ENCODE measurements at places on chromosomes 7 and 10. TPM values are rescaled to one million over a fixed set of nuclear protein-coding genes. Genes with fewer than 3 reads are reported as not detected.

GRCh38 chr7:70434376-70434775, 697.6 kb upstream of the GALNT17 start:
- no peak for DNase-seq

DNA sequence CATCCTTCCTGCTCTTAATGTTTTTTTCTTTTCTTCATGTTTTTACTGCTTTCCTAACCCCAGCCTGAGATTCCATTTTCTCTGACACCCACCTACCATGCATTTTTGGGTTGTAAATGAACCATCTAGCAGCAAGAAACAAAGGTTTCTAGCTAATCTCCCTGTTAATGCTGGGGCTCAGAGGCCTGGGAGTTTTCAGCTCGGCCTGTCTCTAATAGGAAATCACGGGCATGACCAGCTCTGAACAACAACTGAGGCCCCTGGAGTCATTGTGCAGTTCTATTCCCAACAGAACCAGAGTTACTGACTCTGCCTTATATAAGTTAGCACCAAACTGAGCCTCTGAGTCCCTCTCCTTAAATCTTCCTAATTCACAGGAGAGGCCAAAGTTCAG, 134.8 kb downstream of the CFAP58 start:
- no peak for DNase-seq

Gene WNT8B
- 0.09 TPM for polyA plus RNA-seq

- DNase-seq = no peak
These were observed 537.9 kb downstream of the PLXDC2 start for GRCh38 chr10:20354166-20354565.

Gene CALCR
- 0.34 TPM for polyA plus RNA-seq

DNA sequence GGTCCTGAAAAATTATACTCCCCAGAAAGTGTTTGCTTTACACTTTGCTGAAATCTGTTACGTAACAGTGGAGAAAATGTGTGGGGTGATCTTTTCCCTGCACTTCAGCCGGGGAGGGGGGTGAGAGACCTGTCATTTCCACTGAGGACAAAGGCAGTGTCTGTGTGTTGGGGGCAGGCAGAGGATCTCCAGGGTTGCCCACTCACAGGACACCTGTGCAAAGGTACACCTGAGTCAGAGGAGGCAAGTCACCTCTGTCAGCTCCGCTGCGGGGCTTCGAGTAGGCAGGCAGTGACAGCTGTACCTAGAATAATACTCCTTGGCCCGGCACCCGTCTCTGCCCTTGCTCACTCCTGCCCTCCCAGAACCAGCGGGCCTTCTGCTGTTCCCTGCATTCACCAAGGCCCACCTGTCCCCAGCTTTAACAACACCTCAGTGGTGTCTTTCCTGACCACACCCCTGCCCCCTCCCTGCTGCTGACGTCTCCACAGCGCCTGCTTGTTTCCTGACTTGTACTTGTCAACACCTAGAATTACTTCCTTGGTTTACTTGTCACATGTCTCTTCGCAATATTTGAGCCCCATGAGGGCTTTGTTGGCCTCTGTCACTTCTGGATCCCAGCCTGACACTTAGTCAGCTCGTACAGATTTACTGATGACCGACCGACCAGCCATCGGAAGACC, 159.2 kb downstream of the NEURL1 start:
- peak; percentile 50 for DNase-seq

DNA sequence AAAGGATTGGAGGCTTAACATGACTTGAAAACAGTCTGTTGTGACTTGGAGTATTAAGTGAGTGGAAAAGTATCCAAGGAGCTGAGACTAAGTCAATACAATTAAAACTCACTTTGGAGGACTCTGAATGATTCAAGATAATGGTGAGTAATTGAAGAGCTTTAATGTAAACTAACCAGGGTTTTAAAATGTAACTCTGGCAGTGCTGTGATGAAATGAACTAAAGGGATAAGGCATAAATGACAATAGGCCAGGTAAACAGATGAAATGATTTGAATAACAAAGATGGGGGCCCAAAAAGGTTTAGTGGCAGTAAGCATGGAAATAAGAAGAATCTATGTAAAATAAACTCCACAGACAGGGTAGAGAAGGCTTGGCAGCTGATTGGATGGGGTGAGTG, 316.5 kb upstream of the CACNA2D1 start:
- no peak for DNase-seq

Gene AIFM2
- 4.5 TPM for polyA plus RNA-seq

- no peak for DNase-seq
These were observed 84.1 kb upstream of the DLX6 start for GRCh38 chr7:96921231-96921630.

Gene CALN1
- 0.09 TPM for polyA plus RNA-seq

- DNase-seq = no peak
These were observed 18.5 kb downstream of the ITGB1 start for GRCh38 chr10:32939296-32940111.

Gene UNCX
- not detected for polyA plus RNA-seq

DNA sequence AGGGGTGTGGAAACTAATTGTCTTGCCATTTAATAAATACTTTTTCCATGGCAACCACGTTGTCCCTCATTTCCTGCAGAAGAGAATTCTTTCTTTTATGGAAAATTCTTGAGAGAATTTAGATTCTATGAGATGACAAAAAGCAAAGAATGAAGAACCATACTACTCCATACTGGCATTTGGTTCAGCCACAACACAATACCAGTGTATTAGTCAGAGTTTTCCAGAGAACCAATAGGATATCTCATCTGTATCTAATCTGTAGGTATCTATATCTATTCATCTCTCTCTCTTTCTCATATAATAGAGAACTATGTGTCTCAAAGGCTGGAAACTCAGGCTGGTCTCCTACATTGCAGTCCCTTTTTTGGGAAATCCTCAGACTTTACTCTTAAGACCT, 44.6 kb upstream of the NAMPT start:
- DNase-seq = no peak

GRCh38 chr10:100983868-100984671, 3.2 kb downstream of the MRPL43 start:
- DNase-seq = no peak

GRCh38 chr10:64508029-64508661, 986.9 kb downstream of the REEP3 start:
- DNase-seq = no peak

DNA sequence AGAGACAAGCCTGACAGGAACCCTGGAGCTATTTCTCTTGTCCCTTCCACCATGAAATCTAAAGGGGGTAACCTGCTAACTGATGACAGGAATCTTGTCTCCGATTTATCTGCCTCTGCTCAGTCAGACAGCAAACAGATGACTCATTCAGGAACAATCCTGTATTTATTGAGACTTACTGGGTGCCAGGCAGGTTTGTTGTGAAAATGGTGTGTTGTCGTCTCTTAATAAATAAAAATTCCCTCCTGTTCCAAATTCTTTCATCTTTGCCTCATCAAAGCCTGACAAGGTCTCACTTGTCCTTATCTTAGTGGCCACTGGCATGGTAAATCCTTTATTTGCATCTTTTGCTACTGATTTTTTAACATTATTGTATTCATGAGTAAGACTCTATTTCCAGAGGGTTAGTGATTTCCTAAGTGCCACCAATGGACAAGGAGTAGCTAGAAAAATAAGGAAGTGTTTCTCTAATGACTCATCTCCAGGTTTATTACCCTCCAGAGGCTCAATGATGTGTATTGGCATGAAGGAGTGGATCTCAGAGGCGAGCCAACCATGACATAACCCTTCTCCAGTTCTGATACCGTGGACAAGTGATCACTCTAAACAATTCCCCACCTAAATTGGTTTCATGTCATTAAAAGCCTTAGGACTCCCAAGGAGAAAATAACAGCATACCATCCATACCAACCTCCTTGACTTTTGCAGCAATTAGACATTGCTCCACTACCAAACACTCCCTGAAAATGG, 724.0 kb downstream of the GRID1 start:
- peak; percentile 85 for DNase-seq

DNA sequence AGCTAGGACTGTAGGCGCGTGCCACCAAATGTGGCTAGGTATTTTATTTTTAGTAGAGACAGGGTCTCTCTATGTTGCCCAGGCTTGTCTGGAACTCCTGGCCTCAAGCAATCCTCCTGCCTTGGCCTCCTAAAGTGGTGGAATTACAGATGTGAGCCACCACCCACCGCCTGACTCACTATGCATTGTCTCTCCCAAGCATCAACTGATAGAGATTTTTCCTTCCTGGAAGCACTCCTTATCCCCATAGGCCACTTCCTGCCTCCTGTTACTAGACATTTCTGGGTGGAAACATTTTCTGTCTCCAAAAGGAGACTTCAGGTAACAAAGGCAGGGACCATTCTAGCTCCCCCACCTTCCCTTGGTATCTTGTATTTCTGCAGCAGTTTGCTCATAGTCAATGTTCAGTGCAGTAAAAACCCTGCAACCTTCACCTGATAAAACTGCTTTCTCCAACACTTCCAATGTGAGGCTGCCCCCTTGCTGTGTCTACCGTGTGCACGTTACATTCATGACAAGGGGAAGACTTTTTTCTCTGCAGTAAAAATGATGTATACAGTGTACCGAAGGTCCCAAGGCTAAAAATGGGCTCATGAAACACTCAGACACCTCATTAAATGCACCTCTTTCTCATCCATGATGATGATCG, 84.9 kb downstream of the NHLRC2 start:
- no peak for DNase-seq

Gene HMX3
- polyA plus RNA-seq = 1.5 TPM

- DNase-seq = peak; percentile 63
These were observed 701 bp upstream of the GBX1 start for GRCh38 chr7:151168003-151168786.

Gene PARD3
- 25.5 TPM for polyA plus RNA-seq

- DNase-seq = no peak
These were observed 66.7 kb upstream of the FGL2 start for GRCh38 chr7:77266291-77266794.

Gene ELMO1
- polyA plus RNA-seq = 9.5 TPM

DNA sequence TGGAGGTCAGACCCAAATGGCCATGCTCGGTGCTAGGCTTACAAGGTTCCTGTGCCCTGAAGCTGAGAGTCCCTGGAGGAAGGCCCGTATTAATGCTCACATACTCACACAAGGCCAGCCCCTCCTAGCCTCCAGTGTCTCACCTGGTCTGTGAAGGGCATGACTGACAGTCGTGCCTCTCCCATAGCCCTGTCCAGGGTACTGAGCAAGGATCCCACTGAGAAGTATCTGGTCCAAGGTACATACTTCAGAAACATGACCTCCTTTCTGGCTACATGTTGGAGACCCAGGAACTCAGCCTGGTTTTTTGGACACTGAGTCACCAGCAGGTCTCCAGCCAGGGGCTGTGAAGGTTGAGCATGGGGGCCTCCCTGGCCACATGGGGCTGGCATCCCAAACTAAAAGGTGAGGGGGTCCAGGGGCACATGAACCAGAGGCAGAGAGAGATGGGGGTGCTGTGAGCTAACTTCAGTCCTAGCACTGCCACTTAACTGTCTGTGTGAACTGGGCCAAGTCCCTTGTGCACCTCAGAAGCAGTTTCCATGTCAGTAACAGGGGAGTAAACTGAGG, 17.6 kb upstream of the RASGEF1A start:
- peak; percentile 28 for DNase-seq

GRCh38 chr7:101527844-101528667, 101.0 kb downstream of the MYL10 start:
- no peak for DNase-seq

DNA sequence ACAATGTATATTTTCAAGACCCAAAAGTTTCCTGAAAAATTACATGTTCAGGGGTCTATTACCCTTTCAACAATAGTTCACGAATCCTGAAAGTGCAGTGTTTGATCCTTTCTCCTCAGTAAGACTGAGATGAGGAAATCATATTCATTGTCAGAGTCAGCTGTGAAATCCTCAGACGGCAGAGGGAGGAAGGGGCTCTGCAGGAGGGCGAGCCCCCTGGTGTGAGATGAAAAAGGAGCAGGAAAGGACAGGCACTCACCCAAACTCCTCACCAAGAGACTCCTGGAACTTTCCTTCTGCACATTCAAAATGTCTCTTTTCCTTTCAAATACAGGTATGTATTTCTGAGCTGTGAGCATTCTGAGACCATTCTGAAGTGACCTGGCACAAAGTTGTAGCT, 150.3 kb upstream of the HABP2 start:
- DNase-seq = no peak

- no peak for DNase-seq
These were observed 19.8 kb downstream of the ERCC6 start for GRCh38 chr10:49518982-49519578.

- no peak for DNase-seq
These were observed 20.3 kb downstream of the TLX1 start for GRCh38 chr10:101151395-101151794.

Gene FKBP14
- 13.7 TPM for polyA plus RNA-seq

- no peak for DNase-seq
These were observed 20.6 kb downstream of the KLHDC10 start for GRCh38 chr7:130090745-130091532.

- no peak for DNase-seq
These were observed 47.4 kb upstream of the PRKAR1B start for GRCh38 chr7:774161-775109.

All from large intestine (tissue), 12 donors.